T-helper 9 cell (primary cell): ENCODE measurements at places on chromosomes 7 and 10.

DNA sequence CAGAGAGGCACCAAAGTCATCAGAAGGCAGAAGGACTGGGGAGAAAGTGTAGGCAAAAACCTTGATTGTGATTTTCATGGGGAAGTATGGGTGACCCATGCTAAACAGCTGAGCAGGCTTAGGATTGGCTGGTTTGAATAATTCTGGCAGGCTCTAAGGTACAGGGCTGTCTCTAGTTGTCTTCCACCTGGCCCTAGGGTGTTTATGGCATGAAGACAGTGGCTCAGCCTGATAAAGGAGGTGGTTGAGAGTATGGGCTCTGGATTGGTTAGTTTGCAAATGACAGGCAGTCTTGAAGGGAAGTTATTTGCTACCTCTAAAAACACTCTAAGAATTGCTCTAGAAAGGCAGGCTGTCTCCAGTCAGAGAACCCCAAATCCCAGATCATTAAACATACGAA, 100.3 kb downstream of the STRA8 start:
- no peak for DNase-seq

DNA sequence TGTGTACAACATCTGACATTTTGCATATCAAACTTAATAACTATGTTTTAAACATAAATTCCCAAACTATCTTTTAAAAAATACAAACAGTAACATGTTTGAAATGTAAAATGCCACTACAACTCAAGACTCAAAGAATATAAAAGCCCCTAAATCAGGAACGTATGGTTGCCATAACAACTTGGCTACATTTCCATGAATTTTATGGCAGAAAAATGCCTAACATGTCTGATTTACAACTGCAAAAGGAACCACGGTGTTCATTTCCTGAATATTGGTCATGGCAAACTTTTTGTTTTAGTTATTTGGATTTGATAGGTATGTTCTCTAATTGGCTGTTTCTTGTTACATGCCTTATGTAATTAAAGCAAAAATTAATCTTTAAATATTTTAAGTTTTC, 2.0 kb downstream of the SOSTDC1 start:
- DNase-seq: no peak

GRCh38 chr7:64099656-64100531, 54.7 kb downstream of the ZNF727 start:
- DNase-seq: no peak

DNA sequence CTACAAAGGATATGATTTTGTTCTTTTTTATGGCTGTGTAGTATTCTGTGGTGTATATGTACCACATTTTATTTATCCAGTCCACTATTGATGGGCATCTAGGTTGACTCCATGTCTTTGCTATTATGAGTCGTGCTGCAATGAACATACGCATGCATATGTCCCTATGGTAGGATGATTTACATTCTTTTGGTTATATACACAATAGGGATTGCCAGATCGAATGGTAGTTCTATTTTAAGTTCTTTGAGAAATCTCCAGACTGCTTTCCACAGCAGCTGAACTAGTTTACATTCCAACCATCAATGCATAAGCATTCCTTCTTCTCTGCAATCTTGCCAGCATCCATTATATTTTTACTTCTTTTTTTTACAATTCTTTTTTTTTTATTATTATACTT, 35.6 kb upstream of the FAM13C start:
- DNase-seq: no peak

GRCh38 chr7:28671526-28671925, 259.2 kb downstream of the CREB5 start:
- no peak for DNase-seq

- no peak for DNase-seq
These were observed 13.4 kb upstream of the BMS1 start for GRCh38 chr10:42769173-42769572.

GRCh38 chr7:50828116-50828515, 45.4 kb upstream of the GRB10 start:
- no peak for DNase-seq

GRCh38 chr10:121041906-121042305, 190.7 kb downstream of the WDR11 start:
- no peak for DNase-seq

GRCh38 chr7:131795400-131795799, 239.0 kb upstream of the PODXL start:
- no peak for DNase-seq

- DNase-seq: no peak
These were observed 61.8 kb upstream of the AHR start for GRCh38 chr7:17236603-17237002.

DNA sequence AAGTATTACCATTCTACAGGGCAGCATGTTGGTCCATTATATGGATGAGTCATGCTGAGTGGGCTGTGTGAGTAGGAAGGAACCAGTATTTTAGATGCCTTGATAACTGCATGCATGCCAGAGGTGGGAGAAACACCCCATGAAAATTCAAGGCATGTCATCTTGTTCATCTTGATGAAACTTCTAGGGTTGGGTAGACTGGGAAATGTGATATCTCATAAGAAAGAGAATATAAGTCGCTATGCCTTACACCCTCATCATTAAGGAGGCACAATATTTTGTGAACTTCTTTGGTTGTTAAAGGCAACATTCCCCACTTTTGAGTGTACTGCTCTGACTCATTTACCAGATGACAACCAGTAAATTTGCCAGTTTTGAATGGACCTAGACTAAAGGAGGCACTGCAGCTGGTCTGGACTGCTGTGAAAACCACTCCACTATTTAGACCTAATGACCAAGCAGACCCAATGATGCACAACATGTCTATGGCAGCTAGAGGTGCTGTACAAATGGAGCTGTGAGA, 48.0 kb downstream of the ZNF365 start:
- no peak for DNase-seq

DNA sequence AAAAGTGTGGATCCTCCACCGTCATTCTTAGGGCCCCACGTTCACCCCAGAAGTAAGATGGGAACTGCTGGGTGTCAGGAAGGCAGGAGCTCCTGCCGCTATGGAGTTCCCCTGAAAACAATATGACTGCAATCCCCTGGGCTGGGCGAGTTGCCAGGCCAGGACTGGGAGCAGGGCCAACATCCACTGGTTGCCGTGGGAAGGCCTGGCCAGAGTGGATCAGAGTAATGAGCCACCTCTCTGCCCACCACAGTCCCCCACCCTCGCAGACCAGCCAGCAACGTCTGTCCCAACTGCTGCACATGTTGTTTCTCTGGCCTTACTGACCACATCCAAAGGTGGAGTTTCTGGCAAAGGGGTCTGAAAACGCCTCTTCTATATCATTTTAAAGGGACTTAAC, 86.6 kb downstream of the STRA8 start:
- DNase-seq: no peak

DNA sequence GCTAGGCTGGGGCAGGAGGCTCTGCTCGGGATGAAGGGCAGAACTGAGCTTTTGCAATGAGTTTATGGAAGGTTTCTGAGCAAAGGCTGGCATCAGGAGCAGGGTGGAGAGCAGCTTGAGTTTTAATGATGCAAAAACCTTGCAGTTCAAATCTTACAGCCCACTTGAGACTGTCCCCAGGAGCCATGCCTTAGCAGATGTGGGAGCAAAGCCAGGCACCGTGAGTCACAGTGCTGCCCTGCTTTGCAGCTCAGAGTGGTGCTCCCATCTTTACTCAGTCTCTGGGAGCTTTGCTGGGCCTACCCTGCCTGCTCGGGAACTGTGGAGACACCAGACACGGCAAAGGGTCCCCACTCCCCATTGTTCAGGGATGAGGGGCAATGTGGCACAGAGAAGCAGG, 122.4 kb upstream of the NPS start:
- DNase-seq: no peak

DNA sequence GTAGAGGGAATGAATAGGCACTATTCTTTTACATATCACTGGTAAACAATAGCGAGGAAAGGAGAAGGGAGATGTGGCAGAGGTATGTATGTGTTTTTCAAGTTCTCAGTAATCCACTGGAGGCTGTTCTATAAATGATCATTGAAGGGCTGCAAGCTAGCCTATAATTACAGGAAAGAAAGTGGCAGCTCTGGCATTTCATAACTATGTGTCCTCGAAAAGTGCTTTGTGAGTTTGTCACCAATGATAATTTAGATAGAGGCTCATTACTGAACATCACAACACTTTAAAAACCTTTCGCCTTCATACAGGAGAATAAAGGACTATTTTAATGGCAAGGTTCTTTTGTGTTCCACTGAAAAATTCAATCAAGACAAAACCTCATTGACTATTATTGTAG, 235.1 kb downstream of the FOXP2 start:
- DNase-seq: no peak

DNA sequence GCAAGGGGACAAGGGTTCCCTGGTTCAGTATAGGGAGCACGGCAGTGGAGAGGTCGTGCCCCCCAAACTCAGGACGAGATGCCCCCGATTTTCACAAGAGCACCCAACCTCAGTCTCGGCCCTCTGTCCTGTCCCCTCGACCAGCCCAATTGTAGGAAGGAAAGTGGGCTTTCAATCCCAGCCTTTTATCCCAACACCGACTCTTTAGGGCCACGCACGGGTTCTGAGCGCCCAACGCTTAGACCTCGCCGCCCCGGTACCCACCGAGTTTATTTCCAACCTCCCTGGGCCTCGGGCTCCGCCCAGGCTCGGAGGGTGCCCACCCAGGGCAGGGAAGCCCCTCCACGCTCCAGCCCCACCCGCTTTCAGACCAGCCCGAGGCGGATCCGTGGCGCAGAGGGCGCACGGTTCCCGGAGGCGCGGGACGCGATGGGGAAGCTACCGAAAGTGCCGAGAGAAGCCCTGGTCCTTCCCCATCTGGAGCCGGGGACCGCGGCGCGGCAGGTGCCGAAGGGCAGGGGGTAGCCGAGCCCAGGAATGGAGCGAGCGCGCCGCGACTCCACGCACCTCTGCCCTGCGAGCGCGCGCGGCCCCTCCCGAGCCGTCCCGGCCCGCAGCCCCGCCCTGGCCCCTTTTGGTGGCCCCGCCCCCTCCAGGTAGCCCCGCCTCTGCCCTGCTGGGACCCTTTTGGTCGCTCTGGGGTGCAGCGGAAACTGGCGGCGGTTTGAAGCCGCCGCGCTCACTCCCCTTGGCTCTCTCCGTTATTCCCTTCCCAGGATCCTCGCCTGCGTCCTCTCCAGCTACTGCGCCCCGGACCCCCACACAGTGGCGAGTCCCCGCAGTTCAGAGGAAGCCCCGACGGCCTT, 20.4 kb downstream of the GRID2IP start:
- peak; percentile 36 for DNase-seq

- no peak for DNase-seq
These were observed 652.2 kb upstream of the FOXK1 start for GRCh38 chr7:4029941-4030340.

DNA sequence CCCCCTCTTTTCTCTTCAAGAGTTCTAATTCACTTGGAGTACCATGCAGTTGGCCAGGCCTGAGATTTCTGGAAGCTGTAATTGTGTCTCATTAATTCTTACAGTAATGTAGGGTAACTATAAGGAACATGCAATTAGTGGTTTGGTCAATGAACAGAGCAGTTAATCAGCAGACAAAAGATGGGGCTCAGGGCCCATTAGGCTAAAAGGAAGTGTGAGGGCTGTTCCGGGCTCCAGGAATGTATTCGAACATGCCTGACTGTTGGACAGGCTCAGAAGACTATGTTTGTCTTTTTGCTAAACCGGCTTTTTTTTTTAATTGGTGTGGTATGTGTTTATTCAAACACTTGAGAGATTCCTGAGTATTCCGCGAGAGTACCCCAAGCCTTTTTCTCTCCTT, 42.5 kb upstream of the FZD8 start:
- no peak for DNase-seq

- DNase-seq: no peak
These were observed 316.7 kb upstream of the NPSR1 start for GRCh38 chr7:34341326-34341725.

- no peak for DNase-seq
These were observed 337.2 kb upstream of the LRGUK start for GRCh38 chr7:133789974-133790373.

DNA sequence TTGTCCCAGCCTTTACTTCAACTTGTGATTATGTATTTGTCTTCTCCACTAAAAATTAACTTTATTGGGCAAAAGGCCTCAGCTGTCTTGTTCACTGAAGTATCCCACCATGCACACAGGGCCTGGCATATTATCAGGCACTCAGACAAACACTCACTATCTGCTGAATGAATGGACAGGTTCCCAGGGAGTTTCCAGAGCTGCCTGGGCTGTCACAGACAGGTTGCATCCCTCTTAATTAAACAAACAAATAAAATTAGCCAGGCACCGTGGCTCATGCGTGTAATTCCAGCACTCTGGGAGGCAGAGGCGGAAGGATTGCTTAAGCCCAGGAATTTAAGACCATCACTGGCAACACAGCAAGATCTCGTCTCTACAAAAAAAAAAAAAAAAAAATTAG, 1.5 kb upstream of the TSPAN14 start:
- DNase-seq: no peak

GRCh38 chr10:65325913-65326312, 1599.9 kb upstream of the LRRTM3 start:
- no peak for DNase-seq

GRCh38 chr7:43260980-43261878, 148.8 kb downstream of the HECW1 start:
- DNase-seq: peak; percentile 34

- DNase-seq: no peak
These were observed 2.9 kb downstream of the TECPR1 start for GRCh38 chr7:98249106-98249505.

- DNase-seq: no peak
These were observed 254.5 kb upstream of the BMPER start for GRCh38 chr7:33650828-33651227.

DNA sequence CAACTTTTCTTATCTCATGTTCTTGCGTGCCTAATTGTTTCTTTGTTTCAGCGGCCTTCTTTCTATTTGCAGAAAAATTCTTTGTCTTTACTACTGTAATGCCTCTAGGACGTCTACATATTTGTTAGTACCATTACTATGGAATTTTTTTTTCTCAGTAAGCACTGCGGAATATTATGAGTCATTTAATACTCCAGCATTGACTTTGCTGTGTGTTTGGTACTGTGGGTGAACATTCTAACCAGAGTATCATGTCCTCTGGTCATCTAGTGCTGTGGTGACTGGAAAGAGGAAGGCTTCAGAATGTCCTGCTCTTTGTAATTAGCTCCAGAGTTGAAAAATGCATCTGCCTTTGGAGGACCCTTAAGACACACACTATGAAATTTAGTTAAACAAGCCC, 58.5 kb upstream of the FERD3L start:
- no peak for DNase-seq

GRCh38 chr7:74006451-74007241, 21.3 kb upstream of the ELN start:
- no peak for DNase-seq

GRCh38 chr10:104260775-104261115, 6.1 kb downstream of the GSTO1 start:
- DNase-seq: no peak

- no peak for DNase-seq
These were observed 16.8 kb upstream of the CSGALNACT2 start for GRCh38 chr10:43121444-43121843.

- no peak for DNase-seq
These were observed 348.7 kb upstream of the SEMA3C start for GRCh38 chr7:81267508-81267907.

- DNase-seq: no peak
These were observed 193.7 kb upstream of the CSTF2T start for GRCh38 chr10:51892965-51893658.

- DNase-seq: no peak
These were observed 169.6 kb downstream of the SEPTIN7 start for GRCh38 chr7:35970458-35970857.
